ENCODE measurements at places on chromosomes 5 and 9.

DNA sequence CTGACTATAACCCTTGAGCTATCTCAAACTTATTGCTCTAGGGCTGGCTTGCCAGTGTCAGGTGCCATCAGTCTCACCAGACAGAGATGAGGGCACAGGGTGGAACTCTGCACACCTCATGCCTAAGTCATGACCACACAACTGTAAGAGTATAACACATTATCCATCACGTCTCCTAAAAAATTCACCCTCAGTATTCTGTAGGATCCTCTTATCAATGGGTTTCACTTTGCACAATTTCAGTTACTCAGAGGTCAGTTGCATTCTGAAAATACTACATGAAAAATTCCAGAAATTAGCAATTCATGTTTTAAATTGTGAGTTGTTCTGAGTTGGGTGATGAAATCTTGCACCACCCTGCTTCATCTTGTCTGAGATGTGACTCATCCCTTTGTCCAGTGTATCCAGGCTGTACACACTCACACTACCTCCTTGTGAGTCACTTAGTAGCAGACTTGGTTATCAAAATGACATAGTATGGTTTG, 690.9 kb upstream of the CDH18 start:
- no peaks in the 10 kb centered on the region for H3K4me1 ChIP-seq
- DNase-seq: no peak
- no peaks in the 10 kb centered on the region for H3K27me3 ChIP-seq
- H3K27ac ChIP-seq: no peak overlapping the region
- H3K36me3 ChIP-seq: no peaks in the 10 kb centered on the region

GRCh38 chr9:131337131-131337848, 47.8 kb downstream of the PLPP7 start:
- H3K27me3 ChIP-seq: no peaks in the 10 kb centered on the region
- H3K4me1 ChIP-seq: peaks cover 9% of the 10 kb centered on the region
- DNase-seq: no peak
- no peaks in the 10 kb centered on the region for H3K36me3 ChIP-seq
- H3K27ac ChIP-seq: no peak overlapping the region

DNA sequence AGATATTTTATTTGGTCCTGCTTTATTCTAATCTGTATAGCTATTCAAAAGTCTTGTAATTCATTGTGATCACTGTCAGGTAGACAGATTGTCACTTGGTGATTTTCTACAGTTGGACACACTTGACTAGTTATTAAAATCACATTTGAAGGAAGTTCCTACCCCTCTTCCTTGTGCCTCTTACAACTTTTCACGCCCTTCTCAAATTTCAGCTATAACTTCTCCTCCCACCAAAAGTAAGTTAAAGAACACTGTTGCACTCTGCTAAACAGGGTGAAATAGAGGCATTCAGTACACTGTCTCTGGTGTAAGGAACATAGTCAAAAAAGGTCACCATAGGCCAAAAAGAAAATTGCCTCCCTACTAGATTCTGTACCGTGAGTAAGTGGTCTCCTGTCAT, 142.1 kb upstream of the POU5F2 start:
- no peak for DNase-seq
- H3K27ac ChIP-seq: no peak overlapping the region
- H3K4me3 ChIP-seq: no peak overlapping the region
- H3K4me1 ChIP-seq: no peaks in the 10 kb centered on the region

DNA sequence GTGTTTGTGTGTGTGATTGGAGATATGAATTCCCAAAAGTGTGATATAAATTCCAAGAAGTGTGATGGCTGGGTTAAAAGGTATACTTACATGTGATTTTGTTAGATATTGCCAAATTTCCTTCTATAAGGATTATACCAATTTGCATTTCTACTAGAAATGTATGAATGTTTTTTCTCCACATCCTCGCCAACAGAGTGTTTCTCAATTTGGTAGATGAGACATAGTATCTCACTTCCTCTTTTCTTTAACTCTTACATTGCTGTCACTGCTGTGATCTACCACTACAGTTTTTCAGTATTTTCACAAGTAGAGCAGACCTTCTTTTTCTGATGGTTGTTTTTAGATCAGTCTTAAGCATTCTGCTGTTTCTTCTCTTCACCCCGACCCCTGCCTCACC, 111.3 kb downstream of the FER start:
- no peak for DNase-seq
- H3K36me3 ChIP-seq: no peaks in the 10 kb centered on the region
- H3K27ac ChIP-seq: no peak overlapping the region
- no peaks in the 10 kb centered on the region for H3K4me1 ChIP-seq
- no peak overlapping the region for H3K4me3 ChIP-seq

- H3K27ac ChIP-seq: no peak overlapping the region
- no peaks in the 10 kb centered on the region for H3K4me1 ChIP-seq
- H3K27me3 ChIP-seq: no peaks in the 10 kb centered on the region
- DNase-seq: no peak
- H3K4me3 ChIP-seq: no peak overlapping the region
These were observed 61.5 kb downstream of the CRB2 start for GRCh38 chr9:123417289-123418051.

- no peaks in the 10 kb centered on the region for H3K27me3 ChIP-seq
- H3K27ac ChIP-seq: peak overlapping the region; percentile 99
- peak; percentile 96 for DNase-seq
- peaks cover 71% of the 10 kb centered on the region for H3K4me1 ChIP-seq
- H3K36me3 ChIP-seq: no peaks in the 10 kb centered on the region
These were observed 39.0 kb downstream of the ERGIC1 start for GRCh38 chr5:172872997-172873491.

DNA sequence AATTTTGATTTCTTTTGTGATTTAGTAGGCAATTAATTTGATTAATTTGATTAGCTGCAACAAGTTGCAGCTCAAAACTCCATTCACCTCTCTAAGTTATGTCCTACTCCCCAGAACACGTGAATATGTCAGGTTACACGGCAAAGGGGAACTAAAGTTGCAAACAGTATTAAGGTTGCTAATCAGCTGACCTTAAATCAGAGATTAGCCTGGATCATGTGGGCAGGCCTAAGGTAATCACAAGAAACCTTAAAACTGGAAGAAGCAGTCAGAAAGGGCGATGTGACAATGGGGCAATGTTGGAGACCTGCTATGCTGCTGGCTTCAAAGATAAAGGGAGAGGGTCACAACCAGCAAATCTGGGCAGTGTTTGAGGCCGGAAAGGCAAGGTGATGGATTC, 47.3 kb upstream of the ANXA1 start:
- no peaks in the 10 kb centered on the region for H3K36me3 ChIP-seq
- no peaks in the 10 kb centered on the region for H3K4me1 ChIP-seq
- no peak overlapping the region for H3K27ac ChIP-seq

GRCh38 chr5:91091471-91092234, 291.5 kb downstream of the ARRDC3 start:
- H3K36me3 ChIP-seq: no peaks in the 10 kb centered on the region
- no peaks in the 10 kb centered on the region for H3K27me3 ChIP-seq
- H3K4me1 ChIP-seq: no peaks in the 10 kb centered on the region
- no peak overlapping the region for H3K4me3 ChIP-seq

GRCh38 chr9:21694424-21694823, 108.0 kb upstream of the MTAP start:
- H3K27ac ChIP-seq: no peak overlapping the region
- H3K4me3 ChIP-seq: no peak overlapping the region
- no peak for DNase-seq
- H3K4me1 ChIP-seq: no peaks in the 10 kb centered on the region
- H3K36me3 ChIP-seq: no peaks in the 10 kb centered on the region

GRCh38 chr5:56791396-56791795, 24.0 kb upstream of the MAP3K1 start:
- DNase-seq: no peak
- no peaks in the 10 kb centered on the region for H3K36me3 ChIP-seq
- H3K27me3 ChIP-seq: no peaks in the 10 kb centered on the region
- no peak overlapping the region for H3K27ac ChIP-seq
- H3K4me3 ChIP-seq: no peak overlapping the region

DNA sequence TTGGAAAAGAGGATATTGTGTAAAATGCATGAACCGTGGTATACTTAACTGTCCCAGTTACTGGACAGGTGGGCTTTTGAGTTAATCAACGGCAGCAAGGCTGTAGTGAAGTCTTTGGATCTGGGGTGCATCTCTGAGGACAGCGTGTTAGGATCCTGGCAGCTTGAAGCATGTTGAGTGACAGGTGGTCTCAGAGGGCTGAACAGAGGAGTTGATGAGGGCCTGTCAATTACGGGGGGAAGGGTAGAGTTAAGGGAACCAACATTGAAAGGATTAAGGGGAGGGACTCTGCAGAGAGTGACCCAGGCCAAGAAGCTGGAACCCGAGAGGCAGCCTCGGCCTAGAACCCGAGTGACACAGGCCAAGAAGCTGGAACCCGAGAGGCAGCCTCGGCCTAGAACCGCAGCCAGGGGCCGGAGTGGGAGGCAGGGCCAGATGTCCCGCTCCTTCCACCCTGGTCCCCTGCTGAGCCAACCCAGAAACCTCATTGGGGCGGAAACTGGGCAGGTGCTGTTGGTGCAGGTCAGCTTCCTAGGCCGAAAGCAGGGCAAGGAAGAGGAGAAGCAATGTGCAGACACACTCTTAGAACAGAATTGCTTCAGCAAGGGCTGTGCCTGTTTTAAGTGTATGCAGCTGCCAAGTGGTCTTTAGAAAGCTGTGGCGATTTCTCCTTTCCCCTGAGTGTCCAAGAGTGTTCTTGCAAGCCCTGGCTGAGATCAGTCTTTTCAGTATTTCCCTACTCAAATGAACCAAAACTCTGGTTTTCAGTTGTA, 62.0 kb downstream of the ANKRD33B start:
- DNase-seq: no peak
- no peaks in the 10 kb centered on the region for H3K27me3 ChIP-seq
- H3K4me3 ChIP-seq: no peak overlapping the region
- peaks cover 12% of the 10 kb centered on the region for H3K4me1 ChIP-seq
- H3K36me3 ChIP-seq: no peaks in the 10 kb centered on the region

DNA sequence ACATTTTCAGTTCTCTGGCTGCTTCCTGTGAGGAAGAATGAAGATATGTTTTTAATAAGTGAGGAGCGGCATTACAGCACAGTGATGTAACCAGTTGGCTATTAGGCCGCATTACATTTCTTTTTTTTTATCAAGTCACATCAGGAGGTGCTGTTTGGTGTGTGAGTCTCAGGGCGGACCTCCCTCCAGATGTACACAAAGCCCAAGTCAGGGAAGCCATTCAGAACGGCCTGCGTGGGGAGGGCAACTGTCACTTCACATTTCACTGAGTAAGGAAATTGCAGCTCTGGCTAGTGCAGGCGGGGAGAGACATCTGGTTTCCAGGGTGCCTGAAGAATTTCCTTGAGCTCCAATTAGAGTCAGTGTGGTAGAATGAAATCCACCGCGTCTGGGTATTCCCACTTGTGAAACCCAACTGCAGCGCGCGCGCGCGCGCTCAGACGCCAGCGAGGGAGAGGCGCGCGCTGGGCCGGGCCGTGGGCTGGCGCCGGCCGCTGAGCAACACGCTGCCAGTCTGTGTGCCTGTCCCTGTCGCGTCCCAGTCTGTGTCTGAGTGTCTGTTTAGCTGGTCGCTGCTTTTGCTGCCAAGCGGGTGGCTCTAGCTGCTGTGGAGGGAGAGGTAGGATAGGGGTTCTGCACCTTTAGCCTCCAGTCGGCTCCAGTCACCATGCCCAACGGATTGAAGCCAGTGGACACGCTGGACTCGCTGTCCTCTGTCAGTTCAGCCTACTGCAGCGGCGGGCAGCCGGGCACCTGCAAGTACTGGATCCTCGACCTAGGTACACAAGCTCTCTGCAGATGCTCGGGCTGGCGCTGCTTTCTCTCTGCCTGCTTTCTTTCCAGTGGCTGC, 140.8 kb upstream of the OTULINL start:
- no peaks in the 10 kb centered on the region for H3K27me3 ChIP-seq
- H3K36me3 ChIP-seq: no peaks in the 10 kb centered on the region
- peak overlapping the region; percentile 72 for H3K27ac ChIP-seq
- peak overlapping the region; percentile 20 for H3K4me3 ChIP-seq
- DNase-seq: no peak

- no peaks in the 10 kb centered on the region for H3K27me3 ChIP-seq
- no peak for DNase-seq
- H3K4me1 ChIP-seq: no peaks in the 10 kb centered on the region
- H3K36me3 ChIP-seq: no peaks in the 10 kb centered on the region
These were observed 22.4 kb upstream of the SMIM15 start for GRCh38 chr5:61184708-61185107.

- no peaks in the 10 kb centered on the region for H3K27me3 ChIP-seq
- DNase-seq: peak; percentile 64
- peaks cover 61% of the 10 kb centered on the region for H3K4me1 ChIP-seq
- no peak overlapping the region for H3K4me3 ChIP-seq
- H3K36me3 ChIP-seq: no peaks in the 10 kb centered on the region
These were observed 10.6 kb upstream of the ANGPTL2 start for GRCh38 chr9:127132921-127133647.
